NCI-H187 treated with DMSO at 0.1 percent for 48 hours (cell line): ENCODE measurements at places on chromosomes 2 and 18.

DNA sequence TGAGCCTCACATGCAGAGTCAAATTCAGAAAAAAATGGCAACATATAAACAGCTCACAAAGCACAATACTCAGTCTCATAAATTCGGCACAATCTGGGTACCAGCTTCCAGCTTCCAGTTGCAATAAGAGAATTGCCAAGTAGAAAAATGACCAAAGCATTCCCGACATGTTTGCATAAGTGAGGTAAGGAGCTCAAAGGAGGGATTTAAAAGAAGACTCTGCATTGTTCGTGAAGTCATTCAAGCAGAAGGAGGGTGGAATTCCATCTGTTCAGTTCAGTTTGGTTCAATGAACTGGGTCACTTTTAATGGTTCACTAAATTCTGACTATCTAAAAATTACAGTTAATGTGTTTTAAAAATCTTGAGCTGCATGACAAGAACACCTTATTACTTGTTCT lies 106.7 kb upstream of the KLHL14 start:
- no peak for DNase-seq

- DNase-seq: no peak
Measured at GRCh38 chr2:178627401-178627800, 147.1 kb downstream of the PLEKHA3 start.

DNA sequence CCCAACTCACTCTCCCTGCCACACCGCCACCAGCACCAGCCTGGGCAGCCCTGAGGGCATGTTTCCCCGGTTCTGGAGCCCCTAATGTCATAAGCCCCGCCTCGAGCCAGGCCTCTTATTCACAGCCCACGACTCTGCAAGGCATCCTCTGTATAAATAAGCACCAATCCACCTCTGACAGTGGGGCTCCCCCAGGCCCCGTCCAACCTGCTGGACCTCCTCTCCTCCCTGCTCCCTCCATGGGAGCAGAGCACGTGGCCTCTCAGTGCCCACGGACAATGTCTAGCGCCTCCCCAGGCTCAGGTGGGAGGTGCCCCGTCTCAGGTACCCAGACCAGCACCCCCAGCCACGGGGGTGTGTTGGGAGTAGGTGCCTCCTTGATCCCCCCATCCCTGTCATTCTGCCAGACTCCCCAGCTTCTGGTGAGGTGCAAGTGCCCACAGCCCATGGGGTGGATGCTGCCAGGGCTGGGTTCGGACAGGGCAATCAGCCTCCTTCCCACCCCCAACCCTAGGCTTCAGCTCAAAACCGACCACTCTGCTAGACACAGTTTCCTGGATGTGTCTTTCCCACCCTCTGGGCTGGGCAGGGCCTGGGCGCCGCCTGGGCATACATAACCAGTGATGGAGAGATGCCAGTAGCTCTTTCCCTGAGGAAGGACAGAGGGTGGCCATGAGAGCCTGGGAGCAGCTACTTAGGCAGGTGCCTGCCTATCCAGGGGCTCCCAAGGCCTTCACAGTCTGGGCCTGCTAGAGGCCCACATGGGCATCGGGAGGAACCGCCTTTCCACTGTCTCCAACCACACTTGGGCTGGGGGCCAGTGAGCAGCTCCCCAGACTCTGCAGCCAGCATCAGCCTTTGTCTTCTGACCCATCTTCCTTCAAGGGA lies 1.6 kb upstream of the ADRA2B start:
- no peak for DNase-seq

DNA sequence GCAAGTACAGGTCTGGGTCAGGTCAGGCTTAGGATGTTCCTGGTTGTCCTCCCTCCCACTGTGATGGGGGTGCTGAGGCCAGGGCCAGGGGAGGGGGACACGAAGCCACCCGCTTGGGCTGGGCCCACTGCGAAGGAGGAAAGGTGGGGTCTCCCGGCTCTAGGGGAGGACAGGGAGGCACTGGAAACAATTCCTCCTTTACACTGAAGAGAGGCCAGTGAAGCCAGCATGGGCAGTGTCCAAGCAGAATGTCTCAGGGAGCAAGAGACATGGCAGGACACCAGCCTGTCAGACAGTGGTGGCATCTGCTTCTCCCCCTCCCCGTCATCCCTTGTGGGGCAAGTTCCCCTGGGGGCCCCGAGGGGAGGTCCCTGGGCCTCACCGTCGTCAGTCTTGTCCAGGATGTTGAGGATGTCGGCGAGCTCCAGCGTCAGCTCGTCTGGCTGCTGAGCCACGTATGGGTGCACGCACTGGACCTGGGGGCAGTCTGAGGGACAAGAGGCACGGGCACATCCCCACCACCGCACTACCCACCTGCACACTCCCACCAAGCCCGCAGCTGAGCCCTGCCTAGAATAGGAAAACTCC lies 10.8 kb downstream of the SNORC start:
- no peak for DNase-seq

GRCh38 chr18:68533641-68534040 lies 181.3 kb downstream of the TMX3 start:
- DNase-seq: no peak

DNA sequence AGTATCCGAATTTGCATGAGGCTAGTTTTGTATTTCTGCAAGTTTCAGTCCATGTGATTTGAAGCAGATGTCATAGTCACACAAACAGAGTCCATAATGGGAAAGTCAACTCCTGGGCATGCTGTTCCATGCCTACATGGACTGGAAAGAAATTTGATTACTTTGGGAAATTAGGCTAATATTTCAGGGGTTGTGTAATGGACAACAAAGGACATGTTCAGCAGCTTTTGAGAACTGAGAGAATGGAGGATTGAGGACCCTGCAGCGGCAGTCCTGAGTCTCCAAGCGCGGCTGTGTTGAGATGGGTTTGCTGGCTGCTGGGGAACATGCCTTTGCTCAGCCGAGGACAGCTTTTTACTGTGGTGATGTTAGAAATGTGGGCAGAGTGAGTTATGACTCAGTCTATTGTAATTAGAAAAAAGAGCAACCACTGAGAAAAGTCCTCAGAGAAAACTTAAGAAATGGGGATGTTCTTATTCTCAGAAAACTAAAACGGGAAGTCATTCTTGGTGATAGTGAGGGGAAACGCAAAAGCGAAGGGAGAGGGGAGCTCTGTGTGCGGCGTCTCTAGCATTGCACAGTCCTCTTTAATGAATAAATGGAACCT lies 149.2 kb downstream of the FAM210A start:
- no peak for DNase-seq

DNA sequence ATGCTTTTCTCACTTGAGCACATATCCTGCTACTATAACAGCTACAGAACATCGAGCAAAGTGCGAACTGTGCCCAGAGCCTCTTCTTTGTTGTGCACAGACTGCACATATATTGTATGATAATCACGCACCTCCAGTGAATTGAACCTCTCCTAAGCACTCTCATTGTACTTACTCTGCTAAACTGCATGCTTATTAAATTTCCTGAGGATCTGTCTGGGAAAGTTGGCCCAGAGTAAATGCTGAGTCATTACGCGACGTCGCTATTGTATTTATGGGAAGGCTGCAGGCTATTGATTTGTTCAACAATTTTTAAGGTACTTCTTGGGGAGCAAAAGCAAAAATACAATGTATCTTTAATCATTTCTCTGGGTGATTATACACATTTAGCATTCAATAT lies 399.6 kb upstream of the DSEL start:
- no peak for DNase-seq

- no peak for DNase-seq
Measured at GRCh38 chr2:54726940-54727339, 3.5 kb downstream of the EML6 start.

DNA sequence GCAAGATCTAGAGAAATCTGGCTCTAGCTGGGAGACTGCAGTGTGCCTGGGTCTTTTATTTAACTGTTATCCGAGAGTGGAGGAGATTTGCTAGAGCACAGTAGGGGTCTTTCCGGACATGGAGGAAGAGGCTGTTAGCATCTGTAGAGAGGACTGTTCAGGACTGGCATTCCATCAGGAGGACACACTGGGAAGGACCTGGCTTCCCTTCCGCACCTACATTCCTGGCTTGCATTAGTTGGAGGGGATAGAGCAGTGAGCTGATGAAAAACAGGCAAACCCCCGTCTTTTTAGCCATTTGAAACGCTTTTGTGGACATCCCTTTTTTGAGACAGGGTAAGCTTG lies 874 bp upstream of the PIEZO2 start:
- no peak for DNase-seq

DNA sequence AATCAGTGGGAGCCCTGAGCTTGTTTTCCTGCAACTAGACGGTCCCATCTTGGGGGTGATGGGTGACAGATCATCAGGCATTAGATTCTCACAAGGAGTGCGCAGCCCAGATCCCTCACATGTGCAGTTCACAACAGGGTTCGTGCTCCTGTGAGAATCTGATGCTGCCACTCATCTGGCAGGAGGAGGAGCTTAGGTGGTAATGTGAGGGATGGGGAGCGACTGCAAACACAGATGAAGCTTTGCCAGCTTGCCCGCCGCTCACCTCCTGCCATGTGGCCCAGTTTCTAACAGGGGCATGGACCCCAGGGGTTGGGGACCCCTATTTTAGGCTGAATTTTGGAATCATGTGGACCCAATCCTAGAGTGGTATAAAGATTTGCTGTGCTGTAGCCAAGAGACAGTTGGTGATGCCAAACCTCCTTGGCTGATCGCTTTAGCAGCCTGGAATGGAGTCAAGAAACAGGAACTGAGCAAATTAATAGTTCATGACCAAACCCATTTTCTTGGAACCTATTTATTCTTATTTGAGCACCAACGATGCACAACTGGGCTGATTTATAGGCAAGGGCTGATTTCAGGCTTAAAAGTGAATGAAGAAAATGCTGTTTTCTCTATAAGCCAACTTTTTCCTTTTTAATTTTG lies 25.7 kb downstream of the LPIN1 start:
- DNase-seq: no peak

- peak; percentile 44 for DNase-seq
Measured at GRCh38 chr18:23887035-23887434, 127.5 kb upstream of the TTC39C start.

GRCh38 chr18:36203360-36203895 lies 16.1 kb downstream of the MOCOS start:
- DNase-seq: no peak

DNA sequence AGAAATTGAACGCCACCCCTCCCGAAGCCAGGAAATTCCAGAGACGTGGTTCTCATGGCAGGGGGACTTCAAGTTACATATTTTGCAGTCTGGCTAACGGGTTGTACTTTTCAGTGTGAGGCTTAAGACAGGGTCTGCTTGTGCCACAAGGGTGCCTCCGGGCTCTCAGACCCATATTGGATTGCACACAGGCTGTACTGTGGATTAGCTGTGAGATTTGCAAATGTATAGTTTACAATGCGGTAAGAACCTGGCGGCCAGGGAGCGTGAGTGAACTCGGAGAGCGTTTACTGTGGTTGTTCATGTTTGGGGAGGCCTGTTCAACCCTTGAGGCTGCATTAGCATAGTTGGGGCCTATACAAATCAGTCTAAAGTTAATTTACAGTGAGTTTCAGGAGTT lies 143.9 kb upstream of the SIX2 start:
- no peak for DNase-seq

GRCh38 chr2:51812138-51812866 lies 780.4 kb upstream of the NRXN1 start:
- DNase-seq: no peak

DNA sequence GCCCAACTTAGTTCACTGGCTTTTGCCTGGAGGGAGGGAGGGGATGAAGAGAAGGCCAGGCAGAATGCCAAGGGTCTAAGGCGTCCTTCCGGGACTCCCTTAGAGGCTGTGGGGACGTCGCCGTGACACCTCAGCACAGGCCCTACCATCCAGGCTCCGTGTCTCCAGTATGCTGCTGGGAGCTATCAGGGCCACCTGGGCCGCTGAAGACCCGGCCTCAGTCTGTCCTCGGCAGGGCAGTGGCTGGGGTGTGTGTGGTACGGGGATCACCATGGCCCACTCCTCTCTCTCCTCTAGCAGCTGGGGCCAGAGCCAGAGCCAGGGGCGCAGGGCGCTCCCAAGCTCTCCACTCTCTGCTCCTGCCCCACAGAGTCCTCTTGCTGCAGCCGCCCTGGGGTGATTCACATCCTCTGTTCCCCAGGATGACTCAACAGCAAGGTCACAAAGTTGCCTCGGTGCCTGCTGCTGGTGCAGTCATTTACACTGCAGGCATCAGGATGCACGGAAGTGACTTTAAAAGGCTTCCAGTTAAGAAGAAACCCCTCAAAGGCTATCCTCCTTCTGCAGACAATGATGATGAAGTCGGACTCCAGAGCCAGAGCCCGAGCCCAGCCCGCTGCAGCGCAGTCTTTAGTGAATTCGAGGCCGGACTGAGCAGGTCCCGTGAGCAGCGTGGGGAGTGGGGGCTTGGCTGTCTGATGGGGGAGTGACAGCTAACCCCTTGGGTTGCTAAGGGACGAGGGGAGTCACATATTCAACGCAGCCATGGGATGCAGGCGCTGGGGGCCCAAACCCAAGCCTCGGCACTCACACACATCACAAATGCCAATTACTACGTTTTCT lies 31.9 kb downstream of the SNORC start:
- no peak for DNase-seq

DNA sequence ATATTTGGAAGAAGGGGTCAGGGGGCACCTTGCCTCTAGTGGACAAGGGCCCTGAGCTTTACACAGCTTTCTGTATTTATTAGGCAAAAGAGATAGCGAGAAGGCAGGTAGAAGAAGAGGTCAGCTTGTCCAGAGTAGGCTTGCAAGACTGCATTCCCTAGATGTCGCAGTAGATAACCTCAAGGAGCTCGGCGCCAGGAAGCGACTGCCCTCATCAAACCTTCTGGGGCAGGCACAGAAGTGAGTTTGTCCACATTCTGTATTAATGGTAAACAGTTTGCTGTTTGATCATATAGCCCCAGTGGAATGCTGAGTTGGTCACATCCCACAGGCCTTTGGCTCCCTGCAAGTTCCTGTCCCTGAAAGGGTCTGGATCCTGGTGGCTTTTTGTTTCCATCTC lies 7.0 kb downstream of the CHCHD5 start:
- DNase-seq: no peak

DNA sequence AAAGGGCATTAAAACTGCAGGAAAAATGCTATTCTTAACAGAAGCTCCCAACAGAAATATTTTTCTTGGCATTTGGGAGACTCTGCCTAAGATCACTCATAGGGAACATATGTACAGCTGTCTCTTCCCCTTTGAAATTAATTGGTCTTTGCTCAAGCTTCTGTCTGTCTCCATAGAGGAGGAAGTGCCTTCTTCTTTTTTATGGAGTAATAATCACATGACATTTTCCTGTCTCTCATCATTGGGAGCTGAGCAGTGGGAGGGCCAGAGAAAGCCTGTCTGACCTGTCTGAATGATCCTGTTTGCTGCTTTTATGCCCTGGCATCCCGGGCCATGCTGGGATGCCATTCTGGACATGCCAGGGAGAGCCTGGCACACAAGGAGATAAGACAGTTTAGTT lies 145.6 kb downstream of the AQP4 start:
- DNase-seq: no peak
